ENCODE measurements at places on chromosomes 3 and 15. TPM values are rescaled to one million over a fixed set of nuclear protein-coding genes. Genes with fewer than 3 reads are reported as not detected.

The CAPN3 gene
- total RNA-seq: 0.40 TPM

DNA sequence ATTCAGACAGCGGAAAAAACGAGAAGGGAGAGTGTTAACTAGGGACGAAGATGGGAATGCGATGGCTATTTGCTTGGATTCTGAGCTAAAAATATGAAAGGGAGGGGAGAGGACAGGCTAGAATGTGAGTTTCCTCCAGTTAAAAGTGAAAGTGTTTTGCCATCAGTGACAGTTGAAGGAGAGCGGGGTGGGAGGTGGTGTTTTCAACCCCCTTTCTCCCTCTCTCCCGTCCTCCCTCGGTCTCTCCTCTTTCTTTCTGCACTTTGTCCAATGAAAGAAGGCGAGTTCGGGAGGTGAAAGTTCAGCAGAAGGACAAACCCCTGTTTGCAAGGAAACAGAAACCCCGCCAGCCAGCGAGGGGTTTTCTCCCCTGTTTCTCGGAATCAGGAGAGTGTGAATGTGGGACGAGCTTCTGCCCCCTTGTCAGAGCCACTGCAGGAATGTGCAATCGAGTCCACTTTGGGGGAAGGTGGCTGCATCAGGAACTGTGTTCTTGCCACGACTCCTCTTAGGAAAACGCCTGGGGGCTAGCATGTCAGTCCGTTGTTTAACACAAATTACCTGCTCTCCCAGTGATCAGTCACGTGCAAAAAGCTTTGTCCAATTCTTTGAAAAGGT lies 975 bp upstream of the FOXP1 start:
- peak; percentile 36 for DNase-seq
- H3K4me3 ChIP-seq: peak overlapping the region; percentile 70
- no peaks in the 10 kb centered on the region for H3K27me3 ChIP-seq
- no peaks in the 10 kb centered on the region for H3K36me3 ChIP-seq
- H3K27ac ChIP-seq: peak overlapping the region; percentile 40

- H3K27me3 ChIP-seq: peaks cover 39% of the 10 kb centered on the region
- H3K4me3 ChIP-seq: no peak overlapping the region
- peak; percentile 38 for DNase-seq
- no peaks in the 10 kb centered on the region for H3K4me1 ChIP-seq
- no peak overlapping the region for H3K27ac ChIP-seq
- H3K36me3 ChIP-seq: no peaks in the 10 kb centered on the region
Observed at GRCh38 chr15:97745481-97746071, 214.9 kb upstream of the ARRDC4 start.

The LIPC gene
- not detected for total RNA-seq

DNA sequence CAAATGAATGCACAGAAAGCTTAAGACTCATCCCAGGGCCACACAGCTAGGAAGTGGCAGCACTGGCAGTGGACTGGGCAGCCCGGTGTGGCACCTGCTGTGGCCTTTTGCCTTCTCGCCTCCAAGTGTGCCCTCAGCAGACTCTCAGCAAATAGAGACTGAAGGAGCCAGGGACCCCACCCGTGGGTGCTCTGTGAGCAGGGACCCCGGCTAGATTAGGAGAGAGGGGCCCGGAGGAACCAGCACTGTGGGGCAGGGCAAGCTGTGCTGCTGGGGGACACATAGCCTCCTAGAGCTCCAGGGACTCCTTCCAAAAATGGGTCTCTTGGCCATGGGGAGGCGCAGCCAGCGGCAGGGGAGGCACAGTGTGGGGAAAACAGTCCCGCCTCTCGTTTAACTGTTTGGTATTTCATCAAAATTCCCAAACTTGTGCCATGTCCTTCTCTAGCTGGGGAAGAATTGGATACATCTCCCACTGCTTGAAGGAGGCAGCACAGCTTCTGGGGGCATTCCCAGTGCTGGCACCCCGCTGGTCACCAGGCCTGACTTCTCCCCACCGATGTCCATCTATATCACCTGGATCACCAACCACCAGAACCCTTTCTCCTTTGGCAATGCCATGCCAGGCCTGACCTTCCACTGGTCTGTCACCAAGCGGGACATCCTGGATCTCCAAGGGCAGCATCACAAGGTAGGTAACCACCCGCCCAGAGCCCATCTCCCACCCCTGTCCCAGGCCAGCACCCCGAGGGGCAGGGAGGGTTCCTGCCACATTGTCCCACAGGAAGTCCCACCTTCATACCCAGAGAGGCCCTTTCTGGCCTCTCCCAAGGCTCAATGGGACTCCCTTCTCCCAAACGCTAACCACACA lies 12.0 kb upstream of the TXNRD3 start:
- DNase-seq: no peak
- H3K4me3 ChIP-seq: no peak overlapping the region
- peaks cover 9% of the 10 kb centered on the region for H3K27me3 ChIP-seq
- no peaks in the 10 kb centered on the region for H3K36me3 ChIP-seq
- no peaks in the 10 kb centered on the region for H3K4me1 ChIP-seq

The XYLB gene
- total RNA-seq: 11.2 TPM

The SPINK8 gene
- not detected for total RNA-seq

The ANKRD34C gene
- total RNA-seq: not detected

DNA sequence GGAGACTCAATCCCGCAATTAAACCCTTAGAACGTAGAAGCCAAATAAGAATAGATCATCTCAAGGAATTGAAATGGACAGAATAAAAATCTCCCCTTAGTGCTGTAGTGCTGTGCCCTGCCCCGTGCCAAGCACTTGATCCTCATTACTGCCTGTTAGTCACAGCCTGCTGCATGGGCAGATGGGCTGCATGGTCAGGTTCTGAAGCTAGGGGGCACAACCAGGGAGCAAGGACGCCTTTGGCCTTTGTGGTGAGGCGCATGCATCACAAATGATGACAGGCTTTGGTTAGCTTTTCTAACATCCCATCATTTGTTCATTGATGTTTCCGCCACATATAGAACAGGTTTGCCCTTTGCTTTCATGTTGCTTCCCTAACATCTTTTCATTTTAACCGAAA lies 336.3 kb upstream of the ADAMTS9 start:
- H3K27ac ChIP-seq: no peak overlapping the region
- DNase-seq: no peak
- no peaks in the 10 kb centered on the region for H3K27me3 ChIP-seq
- no peaks in the 10 kb centered on the region for H3K4me1 ChIP-seq

- no peak overlapping the region for H3K27ac ChIP-seq
- H3K36me3 ChIP-seq: no peaks in the 10 kb centered on the region
- no peak for DNase-seq
- peaks cover 79% of the 10 kb centered on the region for H3K27me3 ChIP-seq
Observed at GRCh38 chr15:60656481-60656880, 177.5 kb upstream of the ICE2 start.

The WDR53 gene
- 11.7 TPM for total RNA-seq

The GOLGA8Q gene
- total RNA-seq: not detected

DNA sequence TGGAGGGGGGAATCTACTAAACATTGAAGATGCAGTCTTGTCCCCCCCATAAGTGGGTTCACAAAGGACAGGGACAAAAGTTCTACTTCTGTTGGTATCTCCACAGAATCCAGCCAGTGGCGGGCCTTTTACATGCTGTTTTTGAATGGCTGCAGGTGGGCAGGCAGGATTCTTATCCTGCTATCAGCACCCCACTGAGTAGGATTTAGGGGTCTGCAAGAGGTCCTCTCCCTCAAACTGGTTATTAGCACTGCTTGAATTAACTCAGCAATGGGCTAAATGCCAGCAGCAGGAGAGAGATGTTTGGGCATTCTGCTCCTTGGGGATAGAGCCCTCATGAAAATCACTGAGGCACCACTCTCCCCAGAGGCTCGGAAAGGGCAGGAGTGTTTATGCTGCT lies 40.3 kb downstream of the SEMA5B start:
- no peak overlapping the region for H3K27ac ChIP-seq
- H3K4me3 ChIP-seq: no peak overlapping the region
- no peaks in the 10 kb centered on the region for H3K4me1 ChIP-seq
- peaks cover 95% of the 10 kb centered on the region for H3K27me3 ChIP-seq
- no peak for DNase-seq

The ADGRG7 gene
- not detected for total RNA-seq

The CERS3 gene
- not detected for total RNA-seq

The MAGEL2 gene
- total RNA-seq: not detected

DNA sequence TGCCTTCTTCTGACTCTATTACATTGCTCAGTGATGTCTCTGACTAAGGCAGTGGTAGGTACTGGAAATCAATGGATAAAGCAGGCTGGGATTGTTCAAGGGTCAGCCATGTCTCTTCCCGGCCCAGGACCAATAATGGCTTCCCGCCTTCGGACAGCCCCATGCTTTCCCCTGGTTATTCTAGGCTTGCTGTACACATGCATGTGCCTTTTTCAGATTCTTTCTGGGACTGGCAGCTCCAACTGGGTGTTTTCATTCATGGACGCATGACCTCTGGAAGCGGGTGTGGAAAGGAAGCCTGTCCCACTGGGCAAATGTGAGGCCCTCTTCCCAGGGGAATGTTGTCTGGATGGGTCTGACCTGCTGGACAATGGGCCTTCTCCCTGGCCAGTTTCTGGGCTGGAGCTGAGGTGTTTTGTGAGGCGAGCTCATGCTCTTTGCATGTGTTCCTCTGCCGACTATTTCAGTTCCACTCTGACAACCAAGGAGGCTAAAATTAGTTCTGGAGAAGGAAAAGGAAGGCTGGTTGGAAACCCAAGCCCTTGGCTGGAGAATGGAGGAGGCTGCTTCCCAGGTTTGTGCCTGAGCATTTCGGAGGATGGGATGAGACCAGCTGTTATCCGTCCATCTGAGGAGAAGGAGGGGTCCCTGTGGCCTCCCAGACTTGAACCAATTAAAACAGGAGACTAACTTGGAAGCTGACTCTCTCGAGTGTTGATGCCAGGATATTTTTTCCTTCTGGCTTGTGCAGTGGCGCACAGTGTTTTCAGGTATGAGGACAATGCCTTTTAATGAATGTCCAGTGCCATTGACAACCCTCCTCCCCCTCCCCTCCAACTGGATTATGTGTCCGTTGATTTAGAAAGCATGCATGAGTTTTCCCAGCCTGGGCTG lies 6.9 kb downstream of the ACVR2B start:
- no peaks in the 10 kb centered on the region for H3K36me3 ChIP-seq
- no peaks in the 10 kb centered on the region for H3K27me3 ChIP-seq
- H3K4me1 ChIP-seq: peaks cover 17% of the 10 kb centered on the region
- no peak overlapping the region for H3K27ac ChIP-seq
- no peak for DNase-seq
- no peak overlapping the region for H3K4me3 ChIP-seq

The LMAN1L gene
- total RNA-seq: not detected

GRCh38 chr15:45588219-45588875 lies 1.2 kb downstream of the BLOC1S6 start:
- peak overlapping the region; percentile 93 for H3K27ac ChIP-seq
- DNase-seq: no peak
- no peaks in the 10 kb centered on the region for H3K27me3 ChIP-seq
- H3K36me3 ChIP-seq: no peaks in the 10 kb centered on the region

- no peaks in the 10 kb centered on the region for H3K27me3 ChIP-seq
- no peak for DNase-seq
- H3K4me3 ChIP-seq: peak overlapping the region; percentile 85
- H3K36me3 ChIP-seq: 0 out of 2 replicates have a peak, but pooled peaks cover 4% of the 10 kb centered on the region
Observed at GRCh38 chr3:86989611-86990010, 1.3 kb downstream of the VGLL3 start.

- no peak overlapping the region for H3K4me3 ChIP-seq
- DNase-seq: peak; percentile 11
- H3K27ac ChIP-seq: no peak overlapping the region
- H3K4me1 ChIP-seq: peaks cover 27% of the 10 kb centered on the region
- H3K36me3 ChIP-seq: no peaks in the 10 kb centered on the region
Observed at GRCh38 chr3:79810092-79810491, 42.3 kb upstream of the ROBO1 start.

DNA sequence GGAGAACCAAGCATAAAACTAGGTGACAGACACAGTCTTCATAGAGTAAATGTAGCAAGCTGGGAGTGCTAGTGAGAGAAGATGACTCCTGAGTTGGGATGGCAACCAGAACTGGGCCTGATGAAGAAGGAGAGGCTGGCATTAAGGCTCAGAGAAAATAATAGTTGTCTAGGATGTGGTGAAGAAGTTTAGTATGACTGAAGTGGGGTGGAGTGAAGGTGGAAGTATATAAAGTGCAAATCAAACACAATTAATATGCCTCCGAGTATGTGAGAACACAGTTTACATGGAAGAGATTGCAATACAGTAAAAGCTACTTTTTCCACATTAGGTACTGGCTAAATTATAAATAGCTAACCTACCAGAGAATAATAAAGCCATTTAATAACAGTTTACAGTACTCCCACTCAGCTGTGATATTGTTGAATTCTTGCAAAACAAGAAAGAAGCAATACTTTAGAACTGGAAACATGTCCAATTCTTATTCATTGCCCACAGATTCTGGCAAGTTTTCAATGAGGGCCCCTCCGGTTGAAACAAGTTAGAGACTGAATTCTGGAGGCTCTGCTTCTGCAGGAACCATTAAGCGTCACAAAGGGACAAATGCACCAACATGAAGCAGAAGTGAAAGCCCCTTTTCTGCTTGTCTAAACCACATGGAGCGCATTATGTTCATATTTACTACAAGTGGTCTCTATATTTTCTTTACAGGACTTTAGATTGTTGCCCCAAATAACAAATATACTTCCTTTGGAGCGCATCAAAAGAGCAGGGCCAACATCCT lies 243.7 kb downstream of the SLC9A9 start:
- H3K4me3 ChIP-seq: no peak overlapping the region
- H3K4me1 ChIP-seq: no peaks in the 10 kb centered on the region
- no peak overlapping the region for H3K27ac ChIP-seq
- H3K27me3 ChIP-seq: no peaks in the 10 kb centered on the region

GRCh38 chr3:142595581-142595950 lies 627 bp upstream of the PLS1 start:
- peak overlapping the region; percentile 82 for H3K4me3 ChIP-seq
- no peaks in the 10 kb centered on the region for H3K27me3 ChIP-seq
- H3K36me3 ChIP-seq: no peaks in the 10 kb centered on the region
- peaks cover 23% of the 10 kb centered on the region for H3K4me1 ChIP-seq

The NOX5 gene
- total RNA-seq: 339 TPM

DNA sequence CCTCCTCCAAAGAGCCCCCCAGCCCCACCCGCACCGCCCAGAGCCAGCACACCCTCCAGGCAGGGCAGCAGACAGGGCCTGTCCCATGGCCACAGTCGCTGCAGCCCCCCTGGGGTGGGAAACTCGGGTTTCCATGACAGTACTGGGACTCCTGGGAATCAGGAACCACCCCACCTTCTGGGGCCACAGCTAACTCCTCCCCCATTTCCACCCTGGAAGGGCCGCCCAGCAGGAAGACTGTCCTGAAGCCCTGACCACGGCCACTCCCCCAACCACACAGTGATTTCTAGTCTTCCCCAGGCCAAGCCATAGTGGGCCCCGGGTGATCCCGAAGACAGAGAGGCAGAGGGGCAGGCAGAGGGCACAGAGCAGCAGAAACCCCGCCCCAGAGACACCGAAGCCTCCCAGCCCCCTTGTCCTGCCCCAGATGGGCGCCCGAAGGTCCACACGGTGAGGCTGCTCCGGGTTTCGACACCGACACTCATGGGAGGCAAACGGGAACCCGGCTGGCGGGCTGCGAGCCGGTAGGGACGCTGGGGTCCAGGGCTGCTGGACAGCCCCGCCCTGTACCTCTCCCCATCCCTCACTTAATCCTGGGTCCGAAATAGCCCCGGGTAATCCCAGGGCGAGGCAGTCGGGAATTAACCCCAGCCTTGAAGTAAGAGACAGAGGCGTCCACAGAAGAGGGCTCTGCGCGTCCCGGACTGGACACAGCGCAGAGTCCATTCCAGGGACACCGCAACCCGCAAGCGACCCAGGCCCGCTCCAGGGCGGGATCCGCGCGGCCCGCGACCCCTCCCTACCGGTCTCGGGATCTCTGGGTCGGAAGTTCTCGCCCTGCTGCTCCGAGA lies 138.4 kb downstream of the NUP210 start:
- H3K4me1 ChIP-seq: peaks cover 24% of the 10 kb centered on the region
- no peaks in the 10 kb centered on the region for H3K27me3 ChIP-seq
- DNase-seq: peak; percentile 60

The MKRN2OS gene
- total RNA-seq: 7.9 TPM
